ENCODE measurements at places on chromosomes 2 and 18. TPM values are rescaled to one million over a fixed set of nuclear protein-coding genes. Genes with fewer than 3 reads are reported as not detected.

GRCh38 chr2:144504218-144504641 lies 15.7 kb downstream of the ZEB2 start:
- no peak for DNase-seq

The SCN9A gene
- total RNA-seq: 0.27 TPM

The RAX gene
- total RNA-seq: not detected

DNA sequence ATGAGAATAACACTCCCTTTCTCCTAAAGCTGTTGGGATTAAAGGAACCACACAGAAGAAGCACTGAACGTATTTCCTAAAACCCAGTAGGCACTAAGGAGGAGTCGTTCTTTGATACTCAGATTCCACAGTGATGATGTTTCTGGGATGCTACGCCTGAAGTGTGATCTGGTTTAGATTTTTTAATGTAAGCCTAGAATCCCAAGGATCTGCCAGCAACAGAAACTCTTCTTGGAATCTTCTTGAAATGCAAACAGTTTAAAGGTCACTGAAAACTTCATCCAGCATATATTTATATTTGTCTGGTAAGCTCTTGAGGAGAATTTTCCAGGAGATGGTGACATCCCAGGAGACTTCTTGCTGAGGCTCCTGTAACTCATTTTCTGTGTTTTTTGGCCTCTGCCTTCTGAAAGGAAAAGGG lies 247.6 kb upstream of the TRIB2 start:
- no peak for DNase-seq

DNA sequence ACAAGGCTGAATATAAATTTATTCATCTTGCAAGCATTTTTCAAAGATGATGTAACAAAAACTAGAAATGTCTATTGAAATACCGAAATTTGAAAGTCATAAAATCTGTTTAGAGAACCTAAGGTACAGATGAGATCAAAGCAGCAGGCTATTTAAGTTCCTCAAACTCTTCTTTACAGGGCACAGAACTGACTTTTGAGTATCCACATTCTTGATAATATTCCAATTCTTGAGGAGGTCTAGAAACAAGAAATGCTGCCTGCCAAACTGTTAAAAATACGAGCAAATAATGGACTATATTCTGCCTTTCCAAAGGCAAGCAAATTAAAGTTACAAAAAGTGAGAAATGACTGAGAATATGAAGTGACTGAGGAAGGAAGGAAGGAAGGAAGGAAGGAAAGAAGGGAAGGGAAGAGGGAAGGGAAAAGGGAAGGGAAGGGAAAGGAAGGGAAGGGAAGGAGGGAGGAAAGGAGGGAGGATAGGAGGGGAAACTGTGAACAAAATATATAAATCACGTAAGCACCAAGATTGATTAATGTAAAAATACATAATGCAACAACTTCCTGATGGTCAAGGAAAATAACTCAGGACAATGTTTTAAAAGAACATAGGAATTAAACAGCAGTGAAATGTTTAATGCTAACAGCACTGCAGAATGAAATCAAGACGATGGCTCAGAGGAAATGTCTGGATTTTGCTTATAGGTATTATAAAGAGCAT lies 248.9 kb upstream of the HNRNPA3 start:
- DNase-seq: no peak

The UGT1A6 gene
- not detected for total RNA-seq

The TCF23 gene
- not detected for total RNA-seq

- no peak for DNase-seq
Measured at GRCh38 chr18:9722691-9723090, 14.6 kb downstream of the RAB31 start.
